ENCODE measurements at places on chromosomes 2 and 18.

DNA sequence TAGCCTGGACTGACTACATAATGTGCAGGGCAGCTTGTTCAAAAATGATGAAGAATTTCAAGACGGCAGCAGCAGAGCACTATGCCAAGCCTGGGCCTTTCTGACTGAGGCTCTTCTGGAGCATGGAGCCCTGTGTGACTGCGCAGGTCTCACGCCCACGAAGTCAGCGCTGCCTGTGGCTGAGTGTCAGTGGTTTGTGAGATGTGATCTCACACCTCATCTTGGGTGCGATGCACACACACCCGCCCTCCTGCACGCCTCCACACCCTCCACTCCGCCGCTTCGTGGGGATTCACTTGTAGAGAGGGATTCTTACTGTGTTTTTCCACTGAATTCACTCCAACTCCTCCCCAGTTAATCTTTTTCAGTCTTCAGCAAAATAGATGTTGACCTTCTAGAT, 103.9 kb downstream of the VIT start:
- peak; percentile 63 for DNase-seq

DNA sequence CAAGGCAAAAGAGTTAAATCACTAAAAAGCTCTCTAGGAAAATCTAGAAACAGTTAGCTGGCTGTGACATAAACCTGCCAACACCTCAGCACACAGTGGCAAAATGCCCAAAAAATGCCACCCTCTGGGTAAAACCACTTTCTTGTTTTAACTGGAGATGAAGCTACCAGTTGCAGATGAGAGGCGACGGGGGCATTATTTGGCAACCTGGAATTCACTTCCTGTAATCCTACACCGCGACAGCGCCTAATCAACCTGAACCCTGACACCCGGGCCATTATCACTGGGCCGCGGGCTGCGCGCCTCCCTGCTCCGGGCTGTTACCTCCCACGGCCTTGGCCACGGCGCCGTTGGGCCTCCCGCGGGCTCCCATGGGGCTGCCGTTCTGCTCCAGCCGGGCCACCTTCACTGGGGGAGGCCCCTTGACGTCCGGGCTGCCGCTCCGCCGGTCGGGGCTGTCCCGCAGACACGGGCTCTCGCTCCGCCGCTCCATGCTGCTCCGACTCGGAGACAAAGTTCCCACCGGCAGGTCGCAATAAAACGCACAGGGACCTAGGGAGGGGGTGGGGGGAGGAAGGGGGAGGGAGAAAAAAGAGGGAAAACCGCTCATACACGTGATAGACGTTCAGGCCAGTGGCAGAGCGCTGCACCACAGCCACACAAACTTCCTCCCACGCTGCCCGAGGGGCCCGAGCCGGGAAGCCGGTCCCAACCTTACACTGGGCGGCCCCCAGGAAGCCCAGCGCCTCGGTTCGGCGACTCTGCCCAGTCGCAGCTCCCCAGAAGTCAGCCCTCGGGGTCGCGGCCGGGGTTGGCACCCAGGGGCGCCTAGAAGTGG, 2.0 kb downstream of the SATB2 start:
- no peak for DNase-seq

- no peak for DNase-seq
Observed at GRCh38 chr2:172208791-172209325, 106.2 kb upstream of the DLX2 start.

GRCh38 chr18:7541835-7542234, 25.3 kb upstream of the PTPRM start:
- no peak for DNase-seq

GRCh38 chr2:5995832-5996231, 303.6 kb downstream of the SOX11 start:
- no peak for DNase-seq

GRCh38 chr18:35073186-35074105, 32.2 kb downstream of the MAPRE2 start:
- DNase-seq: no peak

GRCh38 chr2:173568054-173568453, 213.4 kb downstream of the CDCA7 start:
- DNase-seq: peak; percentile 5

- DNase-seq: no peak
Observed at GRCh38 chr18:58682429-58683069, 11.3 kb downstream of the MALT1 start.

- no peak for DNase-seq
Observed at GRCh38 chr18:46378864-46379207, 274.7 kb downstream of the HAUS1 start.

DNA sequence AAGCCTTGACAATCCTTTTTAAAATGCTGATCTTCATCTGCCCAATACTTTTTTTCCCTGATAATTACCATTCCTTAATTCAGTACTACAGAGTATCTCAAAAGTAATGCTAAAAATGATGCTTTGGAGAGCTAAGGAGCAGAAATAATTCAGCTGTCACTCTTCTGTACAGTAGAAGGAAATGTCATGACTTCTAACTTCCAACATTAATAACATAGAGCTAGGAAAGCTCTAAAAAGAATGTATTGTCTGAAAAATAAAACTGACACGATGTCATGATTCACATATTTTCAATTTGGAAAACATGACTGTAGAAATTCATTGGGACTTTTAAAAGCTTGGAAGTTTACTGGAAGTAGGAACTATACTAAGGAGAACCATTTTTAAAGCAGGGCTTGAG, 212.3 kb downstream of the GULP1 start:
- DNase-seq: no peak

DNA sequence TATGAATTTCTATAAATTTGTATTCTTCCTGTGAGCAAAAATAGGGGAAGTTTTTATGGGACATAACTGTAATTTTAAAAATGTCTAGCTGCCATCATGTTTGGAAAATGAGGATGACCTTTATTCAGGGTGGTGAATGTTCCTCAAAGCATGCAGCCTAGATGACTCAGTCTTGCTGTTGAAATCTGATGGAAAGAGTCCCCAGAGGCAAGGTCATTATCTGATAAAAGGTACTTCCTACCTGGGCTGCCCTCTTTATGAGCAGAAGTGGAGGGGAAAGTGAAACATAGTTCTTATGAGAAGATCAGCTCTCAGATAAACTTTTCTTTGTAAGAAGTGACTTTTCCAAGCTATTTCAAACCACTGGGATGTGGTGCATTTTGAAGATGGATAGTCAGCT, 1144.7 kb upstream of the PIK3C3 start:
- DNase-seq: no peak

DNA sequence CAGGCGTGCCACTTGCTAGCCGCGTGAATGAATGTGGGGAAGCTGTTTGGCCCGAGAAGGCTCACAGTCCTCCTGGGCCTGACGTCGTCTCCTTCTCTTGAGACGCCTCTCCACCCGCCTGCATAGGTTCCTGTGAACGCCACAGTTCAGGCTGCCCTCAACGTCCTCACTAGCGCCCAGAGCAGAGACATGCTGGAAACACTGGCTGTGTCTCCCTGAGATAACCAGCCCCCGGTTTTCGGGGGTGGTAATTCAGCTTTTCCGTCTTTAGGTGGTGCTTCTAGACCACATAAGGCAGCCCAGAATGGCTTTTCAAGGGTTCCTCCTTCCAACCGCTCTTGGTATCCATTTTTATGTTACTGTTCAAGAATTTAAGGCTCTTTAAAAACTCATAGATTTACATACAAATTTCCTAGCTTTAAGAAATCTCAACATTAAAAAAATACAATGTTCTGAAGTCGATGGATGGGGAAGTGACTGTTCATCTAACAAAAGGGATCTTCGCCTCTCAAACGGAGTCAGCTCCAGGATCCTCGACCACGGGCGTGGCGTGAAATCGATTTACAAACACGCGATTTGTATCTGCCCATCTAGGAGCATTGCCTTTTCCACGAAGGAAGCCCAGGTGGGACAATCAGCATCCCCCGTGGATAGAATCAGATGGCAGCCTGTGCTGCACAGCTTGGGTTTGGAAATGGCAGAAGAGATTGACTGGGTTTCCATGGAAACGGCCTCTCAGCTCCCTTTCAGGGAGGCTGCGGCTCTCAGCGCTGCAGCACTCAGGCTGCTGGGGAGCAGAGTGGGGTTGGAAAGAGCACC, 110.6 kb upstream of the PXDN start:
- no peak for DNase-seq

- no peak for DNase-seq
Observed at GRCh38 chr2:141439524-141439923, 691.3 kb downstream of the LRP1B start.

- DNase-seq: no peak
Observed at GRCh38 chr2:153072077-153072476, 353.7 kb downstream of the ARL6IP6 start.

GRCh38 chr18:40855661-40856060, 1099.4 kb upstream of the PIK3C3 start:
- no peak for DNase-seq

- DNase-seq: no peak
Observed at GRCh38 chr2:4964001-4964540, 728.1 kb upstream of the SOX11 start.

- no peak for DNase-seq
Observed at GRCh38 chr2:33378556-33379210, 97.8 kb upstream of the RASGRP3 start.

DNA sequence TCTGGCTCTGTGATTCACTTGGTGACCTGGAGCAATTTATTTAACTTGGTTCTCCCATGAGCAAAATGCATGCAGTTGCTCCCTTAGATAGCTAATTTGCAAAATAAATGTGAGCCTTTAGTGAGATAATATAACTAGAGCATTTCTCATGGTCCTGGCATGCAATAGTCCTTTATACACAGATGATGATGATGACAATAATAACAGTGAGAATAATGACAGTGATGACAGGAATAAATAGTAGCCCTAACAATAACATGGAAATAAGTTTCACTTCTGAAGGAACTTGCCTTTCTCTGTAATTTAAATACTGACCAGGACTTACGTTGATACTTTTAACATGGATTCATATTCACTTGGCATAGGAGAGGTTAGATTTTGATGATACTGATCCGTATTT, 49.2 kb downstream of the LPIN1 start:
- DNase-seq: no peak

DNA sequence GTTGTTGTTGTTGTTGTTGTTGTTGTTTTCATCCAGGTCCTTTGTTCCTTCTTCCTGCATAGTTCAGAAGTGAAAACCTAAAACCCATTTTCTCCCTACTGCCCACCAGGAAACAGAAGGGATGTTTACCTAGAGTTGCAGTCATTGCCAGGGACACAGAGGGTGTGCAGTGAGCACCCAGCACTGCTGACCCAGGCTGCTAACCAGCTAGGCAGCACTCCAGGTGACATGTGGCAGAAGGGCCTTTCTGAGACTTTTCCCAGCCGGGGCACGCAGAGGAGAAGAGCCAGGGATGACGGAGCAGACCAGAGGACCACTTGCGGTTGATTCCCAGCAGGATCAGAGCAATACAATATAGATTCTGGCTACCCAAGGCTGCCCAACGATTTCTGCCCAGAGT, 286.3 kb downstream of the BCL11A start:
- no peak for DNase-seq

- no peak for DNase-seq
Observed at GRCh38 chr2:174608866-174609214, 11.2 kb upstream of the WIPF1 start.

- DNase-seq: no peak
Observed at GRCh38 chr2:239108459-239108858, 260.6 kb downstream of the TWIST2 start.

DNA sequence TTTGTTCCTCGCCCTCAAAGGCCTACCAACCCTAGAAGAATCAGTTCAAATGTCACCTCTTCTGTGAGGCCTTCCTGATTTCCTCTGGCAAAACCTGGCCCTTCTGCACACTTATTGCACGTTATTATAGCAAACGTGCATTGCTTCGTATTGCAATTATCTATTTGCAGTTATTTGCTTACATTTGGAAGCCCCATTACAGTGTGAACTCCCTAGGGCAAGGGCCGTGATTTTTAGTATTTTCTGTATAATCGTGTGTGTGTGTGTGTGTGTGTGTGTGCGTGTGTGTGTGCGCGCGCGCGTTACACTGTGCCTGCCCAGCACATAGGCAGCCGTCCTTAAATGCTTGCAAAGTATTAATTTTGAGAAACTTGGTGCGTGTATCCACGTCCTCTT, 460 bp upstream of the SEMA4F start:
- no peak for DNase-seq

- DNase-seq: no peak
Observed at GRCh38 chr2:46813680-46814079, 101.9 kb downstream of the MCFD2 start.

DNA sequence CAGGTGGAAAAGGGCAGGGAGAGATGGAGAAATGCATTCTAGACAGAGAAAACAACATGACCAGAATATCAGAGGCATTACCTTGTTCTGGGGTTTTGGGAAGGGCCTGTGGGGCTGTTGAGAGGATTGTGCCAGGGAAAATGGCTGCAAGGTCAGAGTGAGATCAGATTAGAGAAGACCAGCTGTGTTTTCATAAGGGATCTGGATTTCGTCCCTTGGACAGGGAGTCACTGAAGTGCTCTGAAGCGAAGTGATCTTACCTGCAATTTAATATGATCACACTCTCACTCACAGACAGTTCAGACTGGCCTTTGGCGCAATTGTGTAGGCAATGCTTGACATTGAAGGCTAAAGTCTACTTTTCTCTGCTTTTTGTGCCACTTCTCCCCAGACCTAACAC, 20.3 kb upstream of the REG3G start:
- no peak for DNase-seq

DNA sequence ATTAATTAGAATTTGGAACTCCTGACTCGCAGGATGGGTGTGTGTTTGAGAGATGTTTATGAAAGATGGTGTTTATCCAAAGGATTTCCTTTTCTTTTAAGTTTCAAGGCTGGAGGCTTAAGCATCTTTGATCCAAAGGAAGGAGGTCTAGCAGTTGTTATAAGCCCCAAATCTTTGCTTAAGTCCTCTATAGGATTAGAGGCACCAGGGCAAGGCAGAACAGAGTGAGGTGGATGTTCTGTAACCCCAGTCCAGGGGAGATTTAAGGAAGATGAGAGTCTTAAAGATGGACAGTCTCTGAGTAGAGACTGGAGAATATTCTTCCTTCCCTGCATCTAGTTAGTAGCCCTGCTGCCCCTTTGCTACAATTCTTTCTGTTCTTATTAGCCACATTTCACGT, 17.5 kb downstream of the LBH start:
- no peak for DNase-seq

DNA sequence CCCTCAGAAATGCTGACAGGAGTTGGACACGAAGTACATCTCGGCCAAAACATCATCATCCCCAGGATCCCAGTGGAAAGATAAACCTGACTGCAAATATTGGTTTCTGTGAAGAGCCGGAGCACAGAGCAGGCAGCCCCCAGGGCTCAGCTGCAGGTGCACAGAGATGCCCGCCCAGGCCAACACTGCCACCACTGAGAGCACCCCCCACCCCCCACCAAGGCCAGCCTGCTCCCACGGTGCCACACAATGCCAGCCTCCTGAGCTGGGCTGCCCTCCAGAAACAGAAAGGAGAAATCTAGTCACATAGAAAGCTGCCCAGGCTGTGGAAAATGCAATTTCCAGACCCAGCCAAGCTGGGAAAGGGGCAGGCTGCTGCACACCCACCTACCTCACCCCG, 71.7 kb downstream of the GALNT14 start:
- no peak for DNase-seq

All from stimulated activated CD4-positive, alpha-beta T cell treated with anti-CD3 and anti-CD28 coated beads, Interleukin-2, amount 100 ng/mL, for 24 hours (primary cell).